ENCODE measurements at places on chromosomes 1 and 21.

DNA sequence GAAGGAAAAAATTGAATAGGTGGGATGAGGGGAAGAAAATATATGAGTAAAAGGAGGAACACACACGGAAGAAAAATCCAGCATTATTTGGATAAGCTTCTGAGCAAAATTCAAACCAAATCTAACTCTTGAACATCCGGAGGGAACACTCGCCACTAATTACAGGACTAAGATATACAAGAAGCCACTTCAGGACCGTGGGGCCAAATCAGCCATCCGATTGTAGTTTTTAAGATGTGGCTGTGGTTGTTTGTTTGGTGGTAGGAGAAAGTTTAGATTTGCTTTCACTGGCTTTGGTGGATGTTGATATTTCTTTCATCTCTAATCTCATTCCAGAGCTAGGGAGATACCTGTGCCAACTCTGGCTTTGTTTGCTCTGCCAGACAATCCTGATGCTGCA, 43.7 kb upstream of the ADAMTS1 start:
- DNase-seq, result no peak

DNA sequence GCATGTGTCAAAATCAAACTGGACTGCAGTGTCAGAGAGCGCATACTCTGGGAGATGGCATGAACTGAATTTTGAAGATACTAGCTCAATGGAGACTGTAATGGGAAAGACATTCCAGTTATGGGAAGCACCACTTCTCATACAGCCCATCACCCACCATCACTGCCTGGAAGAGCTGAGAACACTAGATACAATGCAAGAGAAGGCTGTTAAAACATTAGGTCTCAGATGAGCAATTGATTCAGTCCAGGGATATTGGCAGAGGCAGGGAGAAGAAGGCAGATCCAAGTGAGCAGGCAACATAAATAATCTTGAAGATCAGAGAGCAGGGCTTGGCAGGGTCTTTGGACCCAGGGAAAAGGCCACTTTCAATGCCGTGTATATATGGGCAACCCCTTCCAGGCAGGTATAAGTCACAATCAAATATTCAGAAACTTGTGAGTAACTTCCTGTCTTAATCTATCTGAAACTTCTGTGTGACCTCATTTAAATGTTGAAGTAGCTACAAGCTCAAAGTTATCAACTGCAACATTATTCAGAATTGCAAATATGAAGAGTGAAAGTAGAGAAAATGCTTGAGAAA, 290.3 kb upstream of the SGIP1 start:
- no peak for DNase-seq

DNA sequence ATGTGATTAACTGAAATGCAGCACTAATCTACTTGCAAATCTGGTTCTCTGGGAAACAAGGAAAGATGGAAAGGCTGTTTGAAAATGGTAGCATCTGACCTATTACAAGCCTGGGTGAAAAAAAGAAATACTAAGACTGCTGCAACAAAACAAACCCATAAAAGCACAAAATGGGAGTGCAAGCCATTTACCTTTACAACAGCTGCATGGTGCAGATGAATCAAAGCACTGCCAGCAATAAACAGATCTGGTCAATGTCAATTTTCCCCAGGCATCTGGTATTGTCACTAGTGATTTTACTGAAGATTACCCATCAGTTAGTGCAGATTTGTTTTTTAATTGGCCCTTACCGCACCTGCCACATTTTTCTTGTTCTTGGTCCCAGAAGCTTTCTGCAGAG, 1341.7 kb downstream of the PLA2G4A start:
- no peak for DNase-seq

- DNase-seq, result no peak
These were observed 111.5 kb downstream of the CCDC185 start for GRCh38 chr1:223504741-223505140.

- no peak for DNase-seq
These were observed 60.1 kb downstream of the PTP4A2 start for GRCh38 chr1:31878058-31878457.

DNA sequence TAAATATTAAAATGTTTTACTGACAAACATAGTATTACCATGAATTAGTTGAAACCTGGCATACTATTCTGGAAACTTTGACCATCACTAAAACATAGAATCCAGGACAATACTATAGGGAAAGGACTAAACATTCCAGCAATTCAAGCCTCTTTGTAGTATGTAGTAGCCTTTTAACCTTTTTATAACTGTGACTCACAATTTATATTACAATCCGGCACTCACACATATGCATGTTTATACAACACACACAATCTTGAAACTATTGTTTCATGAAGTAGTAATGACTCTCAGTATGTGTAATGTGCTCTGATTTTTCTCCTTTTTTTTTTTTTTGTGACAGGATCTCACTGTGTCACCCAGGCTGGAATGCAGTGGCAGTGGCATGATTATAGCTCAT, 64.3 kb downstream of the ANKRD13C start:
- DNase-seq, result no peak

DNA sequence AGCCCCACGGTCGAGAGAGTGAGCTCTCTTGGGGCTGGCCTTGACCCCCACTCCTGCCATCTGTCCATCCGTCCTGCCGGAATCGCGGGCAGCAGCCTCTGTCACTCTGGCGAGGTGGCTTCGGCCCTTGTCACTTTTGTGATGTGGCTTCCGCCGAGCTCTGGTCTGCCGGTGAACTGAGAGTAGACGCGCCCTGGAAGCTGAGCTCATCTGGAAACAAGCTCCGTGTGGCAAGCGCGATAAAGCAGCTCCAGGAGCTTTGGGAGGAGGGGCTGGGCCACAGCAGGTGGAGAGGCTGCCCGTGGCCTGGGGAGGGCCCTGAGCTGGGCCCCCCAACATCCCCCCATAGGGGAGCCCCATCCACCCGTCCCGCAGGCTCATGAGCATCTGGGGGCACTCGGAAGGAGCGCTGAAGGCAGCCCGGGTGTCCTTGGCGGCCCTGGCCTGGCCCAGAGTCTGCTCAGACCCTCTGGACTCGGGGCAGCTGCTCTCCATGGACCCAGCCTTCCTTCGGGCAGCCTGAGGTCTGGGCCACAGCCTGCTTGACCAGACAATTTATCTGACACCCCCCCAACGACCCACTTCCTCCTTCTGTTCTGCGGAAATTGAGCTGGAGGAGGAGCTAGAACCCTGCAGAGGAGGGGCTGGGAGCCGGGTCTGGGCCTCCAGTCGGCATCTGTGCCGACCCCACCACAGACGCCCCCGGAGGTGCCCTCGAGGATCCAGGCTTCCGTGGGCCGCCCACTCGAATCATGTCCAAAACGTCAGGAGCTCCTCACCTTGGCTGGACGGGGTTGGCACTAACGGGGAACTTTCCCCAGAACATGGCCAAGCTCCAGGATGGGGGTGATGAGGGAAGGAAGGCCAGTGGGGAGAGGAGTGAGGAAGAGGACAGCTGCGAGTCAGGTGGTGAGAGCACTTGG, 59.1 kb downstream of the SLC19A1 start:
- no peak for DNase-seq

DNA sequence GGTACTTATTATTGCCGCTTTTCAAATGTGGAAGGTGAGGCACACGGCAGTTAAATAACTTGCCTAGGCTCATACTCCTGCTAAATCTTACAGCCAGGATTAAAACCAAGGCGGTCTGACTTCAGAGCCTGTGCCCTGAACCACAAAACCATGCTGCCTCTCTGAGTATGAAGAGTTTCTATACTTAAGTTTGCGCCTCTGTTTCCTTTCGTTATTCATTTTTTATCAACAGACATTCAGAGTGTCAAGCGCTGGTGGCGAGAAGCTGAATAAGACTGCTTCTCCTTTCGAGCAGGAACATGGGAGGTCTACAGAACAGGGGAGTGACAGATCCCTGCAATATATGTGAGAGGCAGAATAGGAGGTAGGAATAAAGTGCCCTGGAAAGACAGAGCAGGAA, 96.0 kb upstream of the DUSP10 start:
- DNase-seq, result peak; percentile 3

GRCh38 chr1:84376000-84376910, 22.0 kb upstream of the DNASE2B start:
- no peak for DNase-seq

GRCh38 chr1:228852511-228853088, 117.3 kb downstream of the RHOU start:
- DNase-seq, result no peak

Measured in T-cell (primary cell).